ENCODE measurements at places on chromosomes 5 and 9.

DNA sequence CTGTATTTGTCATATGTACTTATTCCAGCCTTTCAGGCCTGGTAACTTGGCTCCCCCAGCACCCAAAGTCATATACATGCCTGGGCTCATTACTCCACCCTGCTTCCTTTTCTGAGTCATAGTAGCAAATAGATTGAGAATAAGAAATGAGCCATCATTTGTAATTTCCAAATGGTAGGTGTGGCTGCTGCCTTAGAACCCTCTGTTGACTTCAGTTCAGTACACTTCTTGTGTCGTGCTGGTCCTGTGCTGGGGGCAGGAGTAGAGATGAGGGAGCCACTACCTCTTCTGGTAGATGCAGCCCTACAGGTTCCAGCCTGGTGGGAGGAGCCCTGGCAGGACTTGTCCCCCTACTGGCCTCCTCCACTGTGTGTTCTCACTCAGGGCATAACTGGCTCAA, 11.1 kb downstream of the GM2A start:
- peaks cover 23% of the 10 kb centered on the region for H3K36me3 ChIP-seq
- no peak overlapping the region for H3K27ac ChIP-seq
- no peaks in the 10 kb centered on the region for H3K27me3 ChIP-seq
- DNase-seq, result no peak
- H3K4me1 ChIP-seq, result no peaks in the 10 kb centered on the region

GRCh38 chr5:113719549-113719948, 206.1 kb downstream of the YTHDC2 start:
- H3K27me3 ChIP-seq, result no peaks in the 10 kb centered on the region
- no peaks in the 10 kb centered on the region for H3K4me1 ChIP-seq
- no peaks in the 10 kb centered on the region for H3K36me3 ChIP-seq
- DNase-seq, result no peak

DNA sequence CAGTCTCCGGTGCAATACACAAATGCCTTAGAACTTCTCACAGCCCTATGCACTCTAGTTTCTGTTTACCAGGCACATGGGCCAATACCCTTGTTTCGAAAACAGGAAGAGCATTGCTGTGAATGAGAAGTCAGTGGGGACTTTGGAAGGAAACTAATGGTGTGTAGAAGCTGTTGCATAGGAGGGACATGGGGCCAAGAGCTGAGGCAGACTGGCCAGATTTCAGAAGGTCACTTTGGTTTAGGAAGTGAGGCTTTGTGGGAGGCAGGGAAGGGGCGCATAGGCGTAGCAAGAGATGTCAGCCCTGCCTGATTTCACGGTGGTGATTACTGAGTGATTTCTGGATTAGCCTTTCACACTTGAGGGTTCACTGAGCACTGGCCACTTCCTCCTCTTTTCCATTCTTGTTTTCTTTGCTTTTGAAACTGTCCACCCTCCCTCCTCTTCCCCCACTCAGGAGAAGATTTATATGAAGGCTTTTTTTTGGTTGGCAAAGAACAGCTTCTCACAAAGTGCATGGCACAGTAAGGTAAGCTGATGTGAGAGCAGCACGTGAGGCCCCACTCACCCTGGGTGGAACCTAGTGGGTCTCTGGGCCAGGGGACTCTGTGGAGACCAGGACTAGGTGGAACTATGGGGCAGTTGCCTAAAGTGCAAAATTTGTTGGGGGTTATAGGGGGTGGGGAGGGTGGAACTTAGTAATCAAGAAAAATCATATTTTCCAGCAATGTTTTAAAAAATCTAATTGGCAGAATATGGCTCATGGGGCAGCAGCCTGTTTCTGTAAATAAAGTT, 6.1 kb upstream of the TMEM252 start:
- no peak overlapping the region for H3K4me3 ChIP-seq
- H3K27ac ChIP-seq, result no peak overlapping the region
- no peaks in the 10 kb centered on the region for H3K4me1 ChIP-seq

DNA sequence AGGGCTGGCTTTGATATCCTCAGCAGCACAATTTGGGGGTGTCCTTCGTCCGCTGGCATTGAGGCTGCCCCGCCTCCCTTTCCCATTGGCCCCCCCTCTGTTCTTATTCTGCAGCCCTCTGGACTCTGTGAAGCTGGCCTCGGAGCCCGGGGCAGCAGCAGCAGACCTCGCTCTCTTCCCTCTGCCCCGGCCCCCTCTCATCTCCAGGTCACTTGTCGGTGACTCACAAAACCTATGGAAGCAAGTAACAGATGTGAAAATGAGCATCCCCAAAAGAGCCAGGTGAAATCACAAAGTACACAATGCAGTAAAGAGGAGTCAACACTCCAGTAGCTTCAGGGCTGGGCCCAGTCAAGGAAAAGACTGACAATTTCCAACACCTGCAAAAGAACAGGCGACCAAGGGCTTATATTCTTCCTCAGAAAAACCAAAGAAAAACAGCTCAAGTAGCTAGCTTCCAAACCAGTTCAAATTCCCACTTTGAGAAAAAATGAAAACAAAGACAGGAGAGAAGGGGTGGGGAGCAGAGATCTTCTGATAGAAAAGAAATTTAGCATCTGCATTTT, 97.5 kb downstream of the ZNF608 start:
- no peak overlapping the region for H3K27ac ChIP-seq
- H3K36me3 ChIP-seq, result no peaks in the 10 kb centered on the region
- peaks cover 37% of the 10 kb centered on the region for H3K4me1 ChIP-seq

DNA sequence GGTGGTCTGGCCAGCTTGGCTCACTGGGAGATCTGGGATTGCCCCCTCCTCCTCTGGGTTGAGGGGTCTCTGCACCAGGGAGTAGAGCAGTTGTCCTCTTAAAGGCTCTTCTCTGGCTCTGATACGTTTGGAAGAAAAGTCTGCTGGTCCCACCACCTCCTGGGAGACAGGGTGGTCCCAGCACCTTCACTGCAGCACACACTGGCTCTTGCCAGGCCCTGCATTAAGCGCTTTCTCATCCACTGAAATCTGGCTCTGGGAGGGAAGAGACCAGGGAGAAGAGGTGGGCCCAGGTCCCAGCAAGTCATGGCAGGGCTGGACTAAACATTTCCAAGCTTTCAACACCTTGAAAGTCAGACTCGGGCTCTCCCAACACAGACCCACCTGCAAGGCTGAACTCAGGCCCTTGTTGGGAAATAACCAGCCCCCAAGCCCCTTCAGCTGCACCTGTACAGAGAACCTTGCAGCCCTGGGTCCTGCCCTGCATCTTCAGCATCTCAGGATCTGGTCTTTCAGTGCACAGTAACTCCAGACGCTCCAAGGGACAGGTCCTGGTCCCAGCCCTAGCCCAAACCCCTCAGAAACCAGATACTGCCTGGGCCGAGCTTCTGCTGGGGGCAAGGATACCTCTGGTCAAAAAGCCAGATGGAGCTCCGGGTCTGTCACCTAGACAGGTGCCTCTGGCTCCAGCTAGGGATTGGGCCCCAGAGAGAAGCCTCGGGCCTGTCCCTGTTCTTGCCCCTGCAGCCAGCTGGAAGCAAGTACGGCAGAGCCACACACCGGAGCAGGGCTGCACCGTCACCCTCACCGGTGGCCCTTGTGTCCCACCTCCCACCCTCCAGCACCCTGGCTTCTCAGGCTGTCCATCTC, 134.5 kb downstream of the DAB2IP start:
- no peak overlapping the region for H3K27ac ChIP-seq
- H3K36me3 ChIP-seq, result no peaks in the 10 kb centered on the region
- H3K4me1 ChIP-seq, result peaks cover 19% of the 10 kb centered on the region
- H3K27me3 ChIP-seq, result no peaks in the 10 kb centered on the region
- DNase-seq, result no peak
- no peak overlapping the region for H3K4me3 ChIP-seq

DNA sequence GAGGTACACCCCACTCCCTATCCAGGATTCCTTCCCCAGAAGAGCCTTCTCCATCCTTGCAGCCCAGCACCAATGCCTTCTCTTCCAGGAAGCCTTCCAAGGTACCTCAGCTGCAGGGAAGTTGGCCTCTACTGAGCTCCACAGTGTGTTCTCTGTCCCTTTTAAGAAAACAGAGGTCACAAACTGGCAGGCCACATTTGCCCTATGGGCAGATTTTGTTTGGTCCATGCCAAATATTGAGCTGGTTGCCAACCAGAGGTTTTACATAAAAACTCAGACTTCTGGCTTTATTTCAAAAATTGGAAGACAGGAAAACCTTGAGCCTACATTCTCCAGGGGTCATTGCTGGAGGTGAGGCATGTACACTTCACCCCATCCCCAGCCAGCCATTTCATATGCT, 9.0 kb upstream of the NDST1 start:
- no peaks in the 10 kb centered on the region for H3K36me3 ChIP-seq
- no peaks in the 10 kb centered on the region for H3K4me1 ChIP-seq
- no peak for DNase-seq
- H3K27me3 ChIP-seq, result no peaks in the 10 kb centered on the region

- DNase-seq, result no peak
- no peaks in the 10 kb centered on the region for H3K36me3 ChIP-seq
These were observed 1623.4 kb downstream of the EFNA5 start for GRCh38 chr5:106047341-106047740.

- H3K36me3 ChIP-seq, result no peaks in the 10 kb centered on the region
- DNase-seq, result no peak
- no peak overlapping the region for H3K4me3 ChIP-seq
- no peaks in the 10 kb centered on the region for H3K27me3 ChIP-seq
These were observed 47.9 kb downstream of the COL5A1 start for GRCh38 chr9:134689321-134690181.

DNA sequence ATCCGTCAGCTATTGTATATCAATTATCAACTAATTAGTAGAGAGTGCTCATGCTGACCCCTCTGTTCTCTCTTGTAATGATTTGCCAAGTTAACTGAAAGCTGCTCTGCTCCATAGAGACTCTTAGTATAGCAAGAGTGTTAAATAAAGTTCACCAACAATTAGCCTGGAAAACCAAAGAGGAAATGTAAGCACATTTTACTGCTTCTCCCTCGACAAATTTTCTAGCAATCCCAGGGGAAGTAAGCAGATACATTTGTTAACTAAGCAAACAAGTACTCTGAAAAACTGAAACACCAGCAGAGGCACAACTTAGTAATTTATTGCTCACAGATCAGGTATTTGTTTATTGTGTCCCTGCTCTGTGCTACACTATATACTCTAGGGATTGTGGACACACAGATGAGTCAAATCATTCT, 162.2 kb downstream of the GLIS3 start:
- no peak for DNase-seq
- no peaks in the 10 kb centered on the region for H3K27me3 ChIP-seq

DNA sequence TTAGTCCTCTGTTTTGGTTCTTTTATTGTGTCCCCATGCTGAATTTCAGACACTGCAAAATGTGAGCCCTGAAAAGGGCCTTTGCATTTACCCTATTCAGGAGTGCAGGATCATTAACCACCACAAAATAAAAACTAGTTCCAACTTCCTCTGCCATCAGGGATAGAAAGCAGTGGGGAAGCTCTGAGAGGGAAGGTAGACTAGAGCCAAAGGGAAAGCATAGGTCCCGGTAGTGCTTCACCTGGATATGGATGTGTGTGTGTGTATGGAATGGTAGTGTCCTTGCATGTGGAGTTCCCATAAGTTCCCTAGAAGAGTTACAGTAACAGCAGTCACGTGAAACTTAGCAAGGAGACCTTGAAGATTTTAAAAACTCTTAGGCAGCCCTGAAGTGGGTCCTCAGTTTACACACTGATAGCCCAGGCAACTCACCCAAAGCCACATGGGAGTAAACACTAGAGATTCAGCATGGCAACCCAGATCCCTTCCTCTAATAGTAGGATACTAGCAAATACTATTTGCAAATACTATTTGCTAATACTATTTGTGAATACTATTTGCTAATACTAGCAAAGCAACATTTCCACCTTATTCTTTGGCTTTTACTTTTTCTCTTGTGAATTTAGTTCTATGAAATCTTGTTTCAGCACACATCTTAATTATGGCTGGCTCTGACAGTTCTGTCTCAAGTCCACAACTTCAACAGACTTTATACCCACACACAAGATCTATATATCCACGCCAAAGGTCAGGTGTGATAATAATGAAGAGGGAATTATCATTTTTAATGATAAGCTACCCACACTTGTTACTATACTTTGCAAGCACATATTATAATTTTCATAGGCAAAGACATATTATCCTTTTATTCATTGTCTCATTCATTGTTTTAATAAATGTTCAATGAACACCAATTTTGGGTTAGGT, 70.4 kb upstream of the IFNE start:
- no peak for DNase-seq
- no peak overlapping the region for H3K27ac ChIP-seq
- H3K36me3 ChIP-seq, result no peaks in the 10 kb centered on the region
- peaks cover 7% of the 10 kb centered on the region for H3K27me3 ChIP-seq
- H3K4me1 ChIP-seq, result no peaks in the 10 kb centered on the region

GRCh38 chr9:126151031-126151685, 175.5 kb upstream of the MVB12B start:
- DNase-seq, result no peak
- H3K36me3 ChIP-seq, result no peaks in the 10 kb centered on the region
- peaks cover 5% of the 10 kb centered on the region for H3K4me1 ChIP-seq
- H3K4me3 ChIP-seq, result no peak overlapping the region

GRCh38 chr5:55554585-55555202, 19.9 kb upstream of the PLPP1 start:
- no peaks in the 10 kb centered on the region for H3K27me3 ChIP-seq
- H3K4me1 ChIP-seq, result no peaks in the 10 kb centered on the region
- no peak for DNase-seq
- no peak overlapping the region for H3K4me3 ChIP-seq

- H3K36me3 ChIP-seq, result no peaks in the 10 kb centered on the region
- no peak overlapping the region for H3K27ac ChIP-seq
- H3K4me3 ChIP-seq, result no peak overlapping the region
- H3K27me3 ChIP-seq, result no peaks in the 10 kb centered on the region
These were observed 31.9 kb upstream of the PCSK5 start for GRCh38 chr9:75858497-75859092.

GRCh38 chr9:122314165-122314564, 49.5 kb downstream of the MRRF start:
- no peaks in the 10 kb centered on the region for H3K27me3 ChIP-seq
- no peaks in the 10 kb centered on the region for H3K4me1 ChIP-seq
- no peak for DNase-seq
- no peak overlapping the region for H3K4me3 ChIP-seq
- H3K27ac ChIP-seq, result no peak overlapping the region
- H3K36me3 ChIP-seq, result peaks cover 48% of the 10 kb centered on the region

DNA sequence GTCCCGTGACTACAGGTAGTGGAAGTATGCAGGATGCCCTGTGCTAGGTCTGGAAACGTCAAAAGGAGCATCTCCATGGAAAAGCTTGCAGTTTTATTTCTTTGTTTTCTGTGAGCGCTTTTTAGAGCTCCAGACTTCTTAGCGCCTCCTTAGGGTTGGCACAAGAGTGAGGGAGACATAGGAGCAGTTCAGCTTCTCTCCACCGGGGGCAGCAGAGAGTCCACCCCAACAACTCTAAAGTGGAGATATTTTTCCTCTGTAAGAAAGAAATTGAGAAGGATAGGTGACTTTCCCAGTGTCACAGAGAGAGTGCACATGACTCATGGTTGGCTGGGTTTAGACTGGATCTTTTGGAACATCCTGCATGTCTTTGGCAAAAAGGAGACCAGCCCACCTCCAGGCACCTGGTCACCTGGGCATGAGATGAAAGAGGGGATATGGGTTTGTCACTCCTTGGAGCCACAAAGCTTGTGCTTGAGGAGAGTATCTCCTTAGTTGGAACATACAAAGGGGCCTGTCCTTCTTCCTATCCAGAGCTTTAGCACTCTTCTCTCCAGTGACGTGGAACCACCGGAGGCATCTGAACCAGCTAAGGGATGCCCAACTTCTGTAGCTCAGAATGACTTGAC, 637.7 kb downstream of the SEMA5A start:
- no peak overlapping the region for H3K27ac ChIP-seq
- no peak for DNase-seq
- no peaks in the 10 kb centered on the region for H3K4me1 ChIP-seq

Measured in CD4-positive, alpha-beta T cell (primary cell).